Heart right ventricle (tissue), 16 donors: ENCODE measurements at places on chromosomes 1 and 21. TPM values are rescaled to one million over a fixed set of nuclear protein-coding genes. Genes with fewer than 3 reads are reported as not detected.

Gene CLCA1
- total RNA-seq = not detected

Gene ALPL
- total RNA-seq = 8.5 TPM

Gene CD84
- total RNA-seq = 2.9 TPM

Gene EXTL1
- total RNA-seq = 7.9 TPM

Gene GNAT2
- total RNA-seq = not detected

Gene CLCA4
- total RNA-seq = not detected

Gene RAD54L
- 2.8 TPM for total RNA-seq

Gene CD53
- total RNA-seq = 2.7 TPM

Gene DIPK1A
- total RNA-seq = 5.9 TPM

Gene AQP10
- total RNA-seq = not detected

Gene CRYAA
- not detected for total RNA-seq

GRCh38 chr1:30311749-30312148 lies 411.6 kb downstream of the MATN1 start:
- DNase-seq = no peak

DNA sequence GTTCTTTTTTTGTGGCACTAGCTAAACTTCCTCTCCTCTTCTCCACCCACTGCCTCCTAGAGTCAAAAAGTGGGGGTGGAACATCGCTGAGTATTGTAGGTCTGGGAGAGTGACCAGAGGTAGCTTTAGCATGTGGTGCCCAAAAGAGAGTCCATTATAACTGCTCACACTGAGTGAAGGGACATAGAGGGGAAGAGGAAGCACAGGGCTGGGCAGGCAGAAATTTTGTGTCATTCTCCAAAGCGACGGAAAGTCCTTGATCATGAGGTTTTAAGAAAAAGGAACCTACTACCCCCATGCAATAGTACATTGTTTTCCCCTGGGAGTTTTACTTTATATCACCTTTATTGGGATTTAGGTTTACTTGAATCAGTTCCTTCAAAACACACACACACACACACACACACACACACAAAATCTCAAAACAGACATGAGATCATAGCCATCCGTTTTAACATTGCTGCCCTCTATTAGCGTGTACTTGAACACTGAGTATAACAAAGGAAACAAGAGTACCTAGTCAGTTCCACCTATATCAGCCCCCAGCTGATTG lies 4.1 kb downstream of the CD84 start:
- no peak for DNase-seq

- DNase-seq = no peak
Observed at GRCh38 chr1:102365071-102365470, 368.3 kb upstream of the OLFM3 start.

- DNase-seq = peak; percentile 92
Observed at GRCh38 chr21:32411350-32412161, 950 bp upstream of the EVA1C start.

- no peak for DNase-seq
Observed at GRCh38 chr1:173886746-173887611, 18.8 kb downstream of the ZBTB37 start.

GRCh38 chr21:38329162-38329561 lies 72.4 kb downstream of the KCNJ15 start:
- DNase-seq = no peak

- peak; percentile 1 for DNase-seq
Observed at GRCh38 chr1:7385471-7386225, 385.4 kb upstream of the VAMP3 start.

DNA sequence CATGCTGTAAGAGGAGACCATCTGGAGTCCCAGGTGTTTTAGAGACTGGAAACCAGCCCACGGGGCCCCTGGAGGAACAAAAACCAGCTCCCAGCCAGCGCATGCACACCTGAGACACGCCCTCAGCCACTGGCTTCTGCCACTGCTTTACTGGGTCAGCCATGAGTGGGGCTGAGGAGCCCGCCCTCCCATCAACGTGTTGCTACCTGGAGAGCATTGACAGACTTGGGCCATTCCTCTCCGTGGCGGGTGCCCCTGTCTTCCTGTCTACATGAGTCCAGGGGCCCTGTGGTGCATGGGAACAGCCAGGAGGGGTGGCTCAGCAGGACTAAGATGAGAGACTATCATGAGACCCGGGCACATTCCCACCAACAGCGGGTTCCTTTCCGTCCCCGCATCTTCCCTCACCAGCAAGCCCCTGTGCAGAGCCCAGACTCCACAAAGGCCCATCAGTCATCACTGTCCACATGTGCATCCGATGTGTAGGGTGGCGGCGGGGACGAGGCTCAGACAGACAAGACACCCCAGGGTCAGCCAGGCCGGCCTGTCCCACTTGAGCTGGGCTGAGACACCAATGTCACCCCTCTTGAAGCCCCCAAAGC lies 45.4 kb upstream of the POFUT2 start:
- no peak for DNase-seq

GRCh38 chr1:186937016-186937670 lies 108.4 kb downstream of the PLA2G4A start:
- DNase-seq = no peak

- DNase-seq = no peak
Observed at GRCh38 chr1:102837551-102837950, 270.8 kb downstream of the COL11A1 start.

DNA sequence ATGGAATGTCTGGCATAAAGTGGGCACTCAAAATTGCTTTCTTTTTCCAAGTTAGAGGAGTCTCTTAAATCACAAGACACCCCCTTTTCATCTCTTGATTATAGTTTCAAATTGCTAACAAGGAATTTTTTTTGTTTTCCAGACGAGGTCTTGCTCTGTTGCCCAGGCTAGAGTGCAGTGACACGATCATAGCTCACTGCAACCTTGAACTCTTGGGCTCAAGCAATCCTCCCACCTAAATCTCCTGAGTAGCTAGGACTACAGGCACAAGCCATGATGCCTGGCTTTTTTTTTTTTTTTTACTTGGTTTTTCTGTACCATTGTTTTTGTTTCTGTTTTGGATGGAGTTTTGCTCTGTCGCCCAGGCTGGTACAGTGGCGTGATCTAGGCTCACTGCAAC lies 20.8 kb downstream of the ZZZ3 start:
- no peak for DNase-seq

DNA sequence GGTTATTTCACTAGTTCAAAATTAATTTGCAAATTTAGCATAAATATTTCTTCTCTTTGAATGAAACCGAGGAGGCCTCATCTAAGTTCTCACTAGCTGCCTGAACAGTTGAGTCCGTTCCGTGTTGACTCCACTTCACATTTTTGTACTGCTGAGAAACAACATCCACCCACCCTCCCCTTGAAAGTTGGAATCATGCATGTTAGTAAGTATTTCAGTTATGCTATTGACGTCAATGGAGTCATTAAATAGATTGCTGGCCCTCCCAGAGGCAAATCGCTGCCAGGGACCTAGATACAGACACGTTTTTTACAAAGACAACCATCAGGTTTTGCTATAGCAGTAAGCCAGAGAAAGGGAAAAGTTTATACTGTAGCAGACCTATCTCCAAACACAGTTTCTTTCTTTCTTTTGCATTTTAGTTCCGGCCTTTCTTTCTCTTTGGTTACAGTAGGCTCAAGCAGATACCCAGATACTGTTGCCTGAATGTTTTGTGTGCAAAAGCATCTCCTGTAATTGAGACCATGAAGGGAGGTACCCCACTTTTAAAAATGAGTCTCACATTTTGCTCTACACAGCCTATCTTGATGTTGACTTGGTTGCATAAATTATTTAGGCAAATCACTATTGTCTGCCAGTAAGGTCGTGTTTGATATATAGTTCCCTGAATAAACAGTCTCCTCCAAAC lies 262.6 kb upstream of the SGIP1 start:
- peak; percentile 69 for DNase-seq

- DNase-seq = peak; percentile 9
Observed at GRCh38 chr1:66575739-66576138, 41.8 kb downstream of the SGIP1 start.

- no peak for DNase-seq
Observed at GRCh38 chr1:19925342-19926070, 2.1 kb upstream of the PLA2G2E start.

GRCh38 chr1:81392526-81393226 lies 408.1 kb upstream of the ADGRL2 start:
- DNase-seq = no peak

DNA sequence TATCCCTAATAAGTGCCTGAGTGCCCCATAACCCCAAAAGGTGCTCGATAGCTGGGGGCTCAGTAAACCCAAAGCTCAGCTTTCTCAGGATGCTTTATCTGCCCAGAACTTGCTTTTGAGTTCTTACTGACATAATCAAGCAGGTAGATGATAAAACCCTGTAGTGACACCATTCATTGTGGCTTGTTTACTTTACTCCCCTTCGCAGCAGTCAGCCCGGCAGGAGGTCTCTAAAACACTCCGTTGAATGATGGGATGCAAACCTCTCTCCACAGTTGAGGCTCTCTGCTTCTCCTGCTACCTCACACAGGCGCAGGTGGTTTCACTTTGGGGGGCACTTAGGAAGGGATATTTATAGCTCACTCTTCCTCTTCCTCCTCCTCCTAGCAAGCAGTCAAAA lies 349.4 kb downstream of the HLX start:
- no peak for DNase-seq

DNA sequence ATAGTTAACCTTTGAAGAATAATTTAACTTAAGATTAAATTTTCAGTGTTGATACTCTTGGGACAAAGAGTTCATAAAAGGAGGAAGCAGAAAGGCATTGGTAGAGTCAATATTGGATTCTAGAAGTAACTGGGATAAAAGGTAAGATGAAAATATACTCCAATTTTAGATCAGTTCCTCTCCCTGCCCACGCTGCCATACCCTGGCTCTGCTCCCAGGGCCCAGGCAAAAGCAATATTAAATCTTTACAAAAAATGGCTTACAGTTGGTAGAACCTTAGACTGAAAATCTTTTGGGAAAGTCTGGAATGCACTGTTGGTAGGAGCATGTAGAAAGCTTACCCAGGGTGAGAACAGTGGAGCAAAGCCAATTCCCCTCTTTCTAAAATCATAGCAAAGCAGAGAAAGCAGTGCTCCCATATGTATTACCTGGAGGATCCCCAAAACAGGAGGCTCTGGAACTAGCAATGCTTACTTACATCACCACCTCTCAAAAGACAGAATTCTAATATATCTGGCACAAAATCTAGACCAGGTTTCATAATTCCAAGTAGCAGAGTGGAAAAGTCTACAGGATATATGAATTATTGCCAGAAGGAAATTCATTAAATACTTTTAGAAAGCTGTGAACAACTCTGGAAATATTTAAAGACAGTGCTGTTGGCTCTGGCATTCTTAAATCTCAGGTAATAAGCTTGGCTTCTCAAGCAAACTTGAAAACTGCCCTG lies 24.5 kb downstream of the KIAA0319L start:
- DNase-seq = no peak

DNA sequence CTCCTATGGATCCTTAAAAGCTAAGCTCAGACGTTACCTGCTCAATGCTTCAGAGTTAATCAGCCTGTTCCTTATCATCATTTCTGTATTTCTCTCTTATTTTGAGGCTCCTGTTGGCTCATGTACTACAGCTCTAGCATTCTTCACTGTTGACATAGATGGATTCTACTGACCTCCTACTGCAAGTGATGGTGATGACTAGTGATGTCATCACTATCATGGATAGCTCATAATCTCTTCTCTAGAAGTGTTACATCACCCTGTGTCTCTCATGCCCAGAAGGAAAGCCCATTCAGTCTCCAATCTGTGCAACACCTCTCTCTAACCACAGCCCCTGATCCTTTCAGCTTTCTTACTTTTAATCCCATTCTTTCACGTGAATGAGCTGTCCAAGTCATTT lies 168.2 kb upstream of the DPT start:
- DNase-seq = no peak

DNA sequence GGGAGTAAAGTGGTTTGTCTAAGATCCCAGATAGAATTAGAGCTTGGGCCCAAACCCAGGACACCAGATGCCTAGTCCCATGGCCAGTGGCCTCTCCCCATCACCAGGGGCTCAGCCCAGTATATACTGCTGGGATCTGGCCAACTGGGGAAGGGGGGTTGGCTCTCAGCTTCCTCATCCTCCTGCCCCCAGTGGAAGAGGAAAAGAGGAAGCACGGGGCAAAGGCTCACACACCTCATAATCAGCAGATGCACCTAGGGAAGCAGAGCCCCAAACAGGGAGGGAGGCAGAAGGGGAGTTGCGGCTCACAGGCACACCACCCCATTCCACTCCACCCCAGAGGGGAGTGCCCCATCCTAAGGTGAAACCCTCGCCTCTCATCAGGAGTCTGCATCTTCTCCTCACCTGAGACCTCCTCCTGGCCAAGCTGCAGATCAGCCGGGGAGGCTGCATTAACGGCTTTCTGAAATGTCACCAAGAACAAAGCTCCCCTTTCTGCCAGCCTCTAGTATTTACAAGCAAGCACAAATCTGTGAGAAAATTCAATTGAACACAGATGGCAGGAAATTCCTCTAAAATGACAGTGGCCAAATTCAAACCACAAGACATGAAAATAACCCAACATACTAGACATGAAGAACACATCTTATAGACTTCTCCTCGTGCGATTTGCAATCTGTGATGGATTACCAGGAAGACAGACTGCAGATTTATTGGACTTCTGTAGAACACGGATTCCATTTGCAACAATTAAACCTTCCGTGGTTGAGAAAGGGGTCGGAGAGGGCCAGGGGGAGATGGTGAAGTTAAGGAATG lies 82.8 kb downstream of the GLIS1 start:
- DNase-seq = no peak

DNA sequence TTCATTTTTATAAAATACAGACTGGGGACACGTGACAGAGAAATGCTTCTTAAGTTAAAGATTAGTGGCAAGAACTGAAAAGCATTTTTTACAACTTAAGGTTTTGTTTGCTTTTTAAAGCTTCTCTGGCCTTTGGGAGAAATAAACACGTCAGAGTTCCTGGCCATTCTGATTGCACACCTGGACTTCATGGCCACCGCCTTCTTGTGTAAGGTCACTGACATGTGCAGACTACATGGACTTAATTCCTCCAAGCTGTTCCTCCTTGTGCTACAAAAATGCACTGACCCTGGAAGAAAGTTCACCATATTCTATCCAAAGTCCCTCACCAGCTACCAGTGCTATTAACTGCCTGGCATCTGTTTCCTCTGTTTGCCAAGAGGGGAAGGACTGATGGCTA lies 56.1 kb downstream of the GADD45A start:
- DNase-seq = no peak

- DNase-seq = no peak
Observed at GRCh38 chr21:44822484-44823178, 4.8 kb upstream of the SUMO3 start.

DNA sequence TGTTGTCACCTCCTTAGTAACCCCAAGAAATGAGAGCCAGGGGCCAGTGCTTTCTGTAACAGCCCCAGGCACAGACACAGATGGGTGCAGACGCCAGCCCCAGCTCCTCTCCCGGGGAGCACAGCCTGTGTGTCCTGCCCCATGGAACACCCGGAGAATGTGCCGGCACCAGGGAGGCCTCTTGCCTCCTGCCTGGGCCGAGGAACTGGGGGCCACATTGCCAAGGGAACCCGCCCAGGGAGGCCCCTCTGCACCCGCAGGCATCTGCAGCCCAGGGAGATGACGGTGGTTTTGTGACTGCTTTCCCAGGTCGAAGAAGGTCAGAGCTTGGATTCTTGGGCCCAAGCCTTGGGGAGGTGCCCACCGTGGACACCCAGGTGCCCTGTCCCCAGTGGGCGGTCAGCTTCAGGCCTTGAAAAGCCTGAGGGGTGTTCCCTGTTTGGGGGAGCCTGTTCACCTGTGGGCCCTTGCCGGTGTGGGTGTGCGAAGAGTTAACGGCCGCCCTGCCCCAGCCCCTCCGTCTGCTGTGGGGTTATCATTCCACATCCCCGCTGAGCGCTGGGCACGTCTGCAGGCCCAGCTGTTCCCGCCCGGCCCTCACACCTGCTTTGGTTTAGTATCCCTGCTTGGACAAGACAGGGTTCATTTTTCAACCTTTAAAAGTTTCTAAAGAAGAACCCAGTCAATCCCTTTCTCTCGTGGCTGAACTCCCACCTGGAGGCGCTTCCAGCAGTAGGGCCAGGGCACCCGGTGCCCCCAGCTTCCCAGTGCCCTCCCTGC lies 62.5 kb downstream of the MORN1 start:
- DNase-seq = no peak
